ENCODE measurements at places on chromosomes 1 and 21.
A peak's percentile ranks its signal among the peaks of the same experiment; 100 is the strongest.

DNA sequence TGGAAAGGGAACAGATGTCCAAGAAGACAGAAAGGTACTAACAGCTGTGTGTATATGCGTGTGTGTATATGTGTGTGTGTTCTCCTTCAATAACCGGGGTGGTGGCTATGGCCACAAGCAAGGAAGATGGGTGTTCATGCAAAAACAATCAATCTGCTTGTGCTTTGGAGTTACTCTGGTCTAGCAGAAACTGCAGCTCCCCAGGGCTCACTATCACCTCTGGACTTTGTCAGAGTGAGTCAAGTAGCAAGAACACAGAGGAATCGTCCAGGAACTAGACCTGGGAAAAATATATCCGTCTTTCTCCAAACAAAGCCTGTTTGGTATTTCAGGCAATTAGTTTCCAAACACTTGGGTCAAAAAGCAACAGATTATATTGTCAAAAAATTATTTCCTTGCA lies 68.6 kb downstream of the GNG12 start:
- no peak for DNase-seq

DNA sequence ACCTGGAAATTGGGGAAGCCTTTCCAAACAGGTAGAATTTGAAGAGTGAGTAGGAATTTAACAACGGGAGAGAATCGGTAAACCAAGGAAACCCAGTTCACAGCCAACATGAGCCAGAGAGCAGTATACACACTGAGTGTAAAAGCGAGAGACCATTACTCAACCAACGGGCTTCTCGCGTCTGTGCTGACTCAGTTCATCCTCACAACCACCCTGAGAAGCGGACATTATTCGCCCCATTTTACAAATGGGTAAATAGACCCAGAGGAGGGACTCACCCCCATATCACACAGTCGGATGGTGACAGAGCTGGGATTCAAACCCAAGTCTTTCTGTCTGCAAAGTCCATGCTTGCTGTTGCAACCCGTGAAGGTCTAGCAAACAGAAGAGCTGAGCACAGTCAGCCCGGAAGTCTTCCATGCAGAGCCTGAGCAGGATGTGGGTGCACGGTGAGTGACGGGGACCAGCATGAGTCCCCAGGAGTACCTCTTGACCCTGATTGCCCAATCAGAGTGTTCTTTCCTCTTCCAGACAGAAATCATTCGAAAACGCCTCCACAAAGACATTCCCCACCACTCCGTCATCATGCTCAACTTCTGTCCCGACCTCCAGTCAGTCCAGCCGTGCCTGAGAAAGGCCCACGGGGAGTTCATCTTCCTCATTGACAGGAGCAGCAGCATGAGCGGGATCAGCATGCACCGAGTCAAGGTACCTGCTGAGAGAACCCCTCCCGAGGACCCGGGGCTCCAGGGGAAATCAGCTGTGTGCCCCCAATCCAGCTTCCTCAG lies 32.3 kb downstream of the VWA5B1 start:
- no peak for DNase-seq

GRCh38 chr1:97046765-97047420 lies 325.3 kb downstream of the PTBP2 start:
- no peak for DNase-seq

- no peak for DNase-seq
Measured at GRCh38 chr1:74452035-74452434, 60.4 kb downstream of the LRRC53 start.

- peak; percentile 44 for DNase-seq
Measured at GRCh38 chr1:12525311-12526181, 92.5 kb downstream of the DHRS3 start.

- DNase-seq: no peak
Measured at GRCh38 chr1:111483166-111483565, 9.4 kb downstream of the C1orf162 start.

DNA sequence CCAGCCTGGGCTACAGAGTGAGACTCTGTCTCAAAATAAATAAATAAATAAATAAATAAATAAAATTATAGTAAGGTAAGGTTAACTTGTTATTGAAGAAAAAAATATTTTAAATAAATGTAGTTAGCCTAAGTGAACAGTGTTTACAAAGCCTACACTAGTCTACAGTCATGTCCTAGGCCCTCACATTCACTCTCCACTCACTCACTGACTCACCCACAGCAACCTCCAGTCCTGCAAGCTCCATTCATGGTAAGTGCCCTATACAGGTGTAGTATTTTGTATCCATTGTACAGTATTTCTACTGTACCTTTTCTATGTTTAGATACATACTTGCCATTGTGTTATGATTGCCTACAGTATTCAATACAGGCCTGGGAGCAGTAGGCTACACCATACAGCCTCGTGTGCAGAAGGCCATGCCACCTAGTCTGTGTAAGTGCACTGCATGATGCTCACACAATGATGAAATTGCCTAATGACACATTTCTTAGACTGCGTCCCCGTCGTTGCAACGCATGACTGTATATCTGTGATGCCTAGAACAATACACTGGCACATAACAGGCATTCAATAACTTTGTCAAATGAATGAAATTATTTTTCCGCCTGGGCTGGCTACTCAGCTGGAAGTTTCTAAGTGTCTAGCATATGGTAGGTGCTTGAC lies 14.8 kb downstream of the KCNN3 start:
- DNase-seq: no peak

- DNase-seq: no peak
Measured at GRCh38 chr1:117138561-117138960, 17.0 kb upstream of the TRIM45 start.

GRCh38 chr1:210747890-210748289 lies 386.1 kb downstream of the KCNH1 start:
- no peak for DNase-seq

- DNase-seq: no peak
Measured at GRCh38 chr1:116252785-116253184, 120.3 kb upstream of the ATP1A1 start.

DNA sequence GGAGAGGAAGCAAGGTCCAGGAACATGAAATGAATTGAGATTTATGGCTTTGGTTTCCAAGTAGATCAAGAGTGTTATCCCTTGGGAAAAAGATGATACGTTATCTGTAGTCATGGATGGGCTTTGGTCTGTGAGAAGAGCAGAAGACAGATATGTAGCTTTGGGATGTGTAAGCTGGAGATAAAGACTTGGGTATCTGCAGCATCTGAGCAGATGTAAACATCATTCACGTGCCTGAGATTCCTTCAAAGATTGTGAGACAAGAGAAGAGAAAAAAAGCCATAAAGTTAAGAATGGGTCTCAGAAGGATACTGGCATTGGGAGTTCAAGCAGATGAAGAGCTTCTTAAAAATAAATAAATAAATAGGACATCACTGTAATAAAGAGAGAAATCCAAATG lies 217.8 kb downstream of the PTPRC start:
- DNase-seq: no peak

GRCh38 chr1:60867782-60868181 lies 214.6 kb upstream of the NFIA start:
- DNase-seq: no peak

DNA sequence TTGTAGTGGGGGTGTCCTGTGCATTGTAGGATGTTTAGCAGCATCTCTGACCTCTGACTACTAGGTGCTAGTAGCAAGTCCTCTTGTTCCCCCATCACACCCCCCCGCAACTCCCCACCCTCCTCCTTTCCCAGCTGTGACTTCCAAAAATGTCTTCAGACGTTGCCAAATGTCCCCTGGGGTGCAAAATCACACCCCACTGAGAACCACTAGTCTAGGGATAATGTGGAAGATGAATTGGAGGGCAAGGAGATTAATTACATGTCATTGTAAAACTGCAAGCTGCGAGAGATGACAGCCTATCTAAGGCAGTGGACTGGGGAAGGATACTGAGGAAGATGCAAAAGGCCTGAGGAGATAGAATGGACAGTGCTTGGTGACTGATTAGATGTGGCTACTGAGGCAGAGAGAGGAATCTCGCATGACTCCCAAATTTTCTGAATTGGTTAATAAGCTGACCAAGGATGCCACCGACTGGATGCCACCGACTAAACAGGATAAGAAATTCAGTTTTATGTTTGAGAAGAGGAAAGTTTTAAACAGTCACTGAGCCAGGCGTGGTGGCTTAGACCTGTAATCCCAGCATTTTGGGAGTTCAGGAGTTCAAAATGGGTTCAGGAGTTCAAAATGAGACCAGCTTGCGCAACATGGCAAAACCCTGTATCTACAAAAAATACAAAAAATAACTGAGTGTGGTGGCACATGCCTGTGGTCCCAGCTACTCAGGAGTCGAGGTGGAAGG lies 3.1 kb upstream of the JAK1 start:
- DNase-seq: no peak

DNA sequence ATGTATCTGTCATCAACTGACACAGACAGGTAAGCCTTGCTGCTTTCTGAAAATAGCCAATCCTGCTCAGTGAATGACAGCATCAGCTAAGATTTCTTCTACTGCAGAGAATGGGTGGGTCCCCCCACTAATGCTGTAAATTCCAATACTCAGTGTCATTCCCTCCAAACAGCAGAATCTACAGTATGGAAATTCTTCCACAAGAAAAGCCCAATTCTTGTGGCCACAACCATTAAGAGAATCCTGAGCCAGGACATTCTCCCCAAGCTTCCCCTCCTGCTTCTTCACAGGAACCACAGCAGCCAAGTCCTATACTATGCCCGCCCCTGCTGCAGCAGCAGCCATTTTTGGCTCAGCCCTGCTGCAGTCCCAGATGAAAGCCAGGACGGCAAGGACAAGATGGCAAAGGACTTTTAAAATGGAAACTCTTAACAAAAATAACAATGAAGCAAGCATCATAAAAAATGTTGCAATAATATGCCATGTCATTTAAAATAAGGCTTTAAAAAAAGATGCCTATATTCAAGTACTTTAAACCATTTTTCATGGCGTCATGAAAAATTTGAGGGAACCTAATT lies 26.8 kb downstream of the EIF4G3 start:
- peak; percentile 93 for DNase-seq
